T-helper 9 cell (primary cell): ENCODE measurements at places on chromosomes 5 and 9.
A peak's percentile ranks its signal among the peaks of the same experiment; 100 is the strongest.

DNA sequence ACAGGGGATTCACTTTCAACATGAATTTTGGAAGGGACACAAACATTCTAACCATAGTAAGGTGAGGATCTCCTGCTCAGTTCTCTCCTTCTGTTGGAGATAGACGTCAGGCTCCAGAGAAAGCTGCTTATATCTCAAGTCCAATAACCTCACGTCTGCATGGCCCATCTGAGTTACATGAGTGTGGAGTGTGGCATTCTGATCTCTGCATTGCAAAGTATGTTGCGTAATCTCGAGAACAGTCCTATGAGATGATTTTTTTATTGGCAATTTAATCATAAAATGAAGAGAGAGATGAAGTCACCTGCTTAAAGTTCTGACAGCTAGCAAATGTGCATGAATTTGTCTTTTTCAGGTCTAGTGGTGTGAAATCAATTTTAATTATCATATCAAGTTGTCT is 118.8 kb downstream of the SLC12A2 start:
- DNase-seq: no peak

GRCh38 chr9:18327121-18327520 is 146.8 kb upstream of the ADAMTSL1 start:
- DNase-seq: no peak

DNA sequence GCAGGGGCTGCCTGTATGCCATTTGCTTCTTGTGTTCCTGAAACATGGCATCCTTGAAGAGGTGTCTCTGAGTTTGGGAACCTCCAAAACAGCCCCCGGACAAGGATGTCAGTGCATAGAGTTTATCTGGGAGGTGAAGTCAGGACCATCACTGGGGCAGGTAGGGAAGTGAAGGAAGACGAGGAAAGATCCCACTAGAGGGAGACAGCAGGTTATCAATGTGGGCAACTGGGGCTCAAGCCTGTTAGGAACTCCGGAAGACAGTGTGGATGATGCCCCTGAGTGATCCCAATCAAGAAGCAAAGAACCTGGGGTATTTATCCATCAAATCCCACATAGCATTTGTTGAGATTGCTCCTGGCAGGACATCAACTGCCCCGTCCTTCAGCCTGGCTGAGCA is 233.1 kb downstream of the AGTPBP1 start:
- no peak for DNase-seq

DNA sequence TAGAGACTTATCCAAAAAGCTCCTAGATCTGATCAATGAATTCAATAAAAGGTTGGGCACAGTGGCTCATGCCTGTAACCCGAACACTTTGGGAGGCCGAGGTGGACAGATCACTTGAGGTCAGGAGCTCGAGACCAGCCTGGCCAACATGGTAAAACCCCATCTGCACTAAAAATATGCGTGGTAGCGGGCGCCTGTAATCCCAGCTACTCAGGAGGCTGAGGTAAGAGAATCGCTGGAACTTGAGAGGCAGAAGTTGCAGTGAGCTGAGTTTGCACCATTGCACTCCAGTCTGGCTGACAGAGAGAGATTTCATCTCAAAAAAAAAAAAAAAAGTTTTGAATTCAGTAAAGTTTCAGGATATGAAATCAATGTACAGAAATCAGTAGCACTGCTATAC is 20.0 kb downstream of the DCTN4 start:
- DNase-seq: no peak

DNA sequence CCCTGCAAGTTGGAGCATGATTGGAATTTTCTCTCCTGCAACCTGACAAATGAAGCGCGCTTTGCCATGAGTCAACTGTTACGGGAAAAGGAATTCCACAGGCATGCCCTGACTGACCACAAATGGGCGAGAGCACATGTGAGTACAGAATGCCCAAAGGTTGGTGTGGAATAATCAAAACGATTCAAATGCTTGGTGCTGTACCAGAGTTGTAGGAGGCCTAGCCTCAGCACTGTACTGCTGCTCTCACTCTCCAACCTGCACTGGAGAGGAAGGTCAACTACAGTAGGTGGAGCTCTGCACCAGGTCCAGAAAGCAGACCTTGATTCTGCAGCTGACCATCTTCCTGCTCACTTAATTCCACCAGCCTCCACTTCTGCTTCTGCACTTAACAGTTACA is 406.9 kb upstream of the ACTBL2 start:
- DNase-seq: no peak

GRCh38 chr9:113215132-113215531 is 5.9 kb downstream of the FKBP15 start:
- no peak for DNase-seq

GRCh38 chr5:58544195-58544594 is 38.7 kb upstream of the RAB3C start:
- no peak for DNase-seq

GRCh38 chr5:62208218-62208852 is 97.7 kb upstream of the KIF2A start:
- DNase-seq: no peak

- DNase-seq: no peak
Measured at GRCh38 chr5:171957591-171958251, 48.7 kb downstream of the FBXW11 start.

DNA sequence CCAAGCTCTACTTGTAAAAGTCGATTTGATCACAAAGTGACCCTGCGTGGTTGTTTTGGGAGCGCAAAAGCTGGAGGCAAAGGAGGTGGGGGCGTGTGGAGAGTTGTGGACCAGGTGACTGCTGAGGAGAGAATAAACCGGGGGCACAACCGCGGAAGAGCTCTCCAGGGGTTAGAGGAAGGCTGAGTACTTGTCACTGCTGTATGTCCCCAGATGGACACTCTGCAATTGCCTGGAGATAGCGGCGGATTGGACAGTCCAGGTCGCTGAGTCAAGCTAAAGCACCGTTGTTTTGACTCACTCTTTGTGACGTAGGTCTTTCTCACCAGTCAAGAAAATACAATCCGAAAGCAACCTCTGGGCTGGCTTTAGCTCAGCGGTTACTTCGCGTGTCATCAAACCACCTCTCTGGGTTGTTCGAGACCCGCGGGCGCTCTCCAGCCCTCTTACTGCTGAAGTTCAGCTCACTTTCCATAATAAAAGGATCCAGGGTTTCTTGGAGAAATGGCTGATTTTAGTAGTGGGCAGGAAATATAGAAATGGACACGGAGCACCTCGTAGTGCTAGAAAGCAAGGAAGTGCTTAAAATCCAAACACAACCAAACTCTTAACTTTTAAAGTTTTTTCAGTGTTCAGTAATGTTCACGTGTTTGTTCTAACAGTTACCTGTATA is 25.7 kb downstream of the ZMAT2 start:
- peak; percentile 45 for DNase-seq

- DNase-seq: no peak
Measured at GRCh38 chr5:180069589-180070247, 1.8 kb downstream of the RNF130 start.

DNA sequence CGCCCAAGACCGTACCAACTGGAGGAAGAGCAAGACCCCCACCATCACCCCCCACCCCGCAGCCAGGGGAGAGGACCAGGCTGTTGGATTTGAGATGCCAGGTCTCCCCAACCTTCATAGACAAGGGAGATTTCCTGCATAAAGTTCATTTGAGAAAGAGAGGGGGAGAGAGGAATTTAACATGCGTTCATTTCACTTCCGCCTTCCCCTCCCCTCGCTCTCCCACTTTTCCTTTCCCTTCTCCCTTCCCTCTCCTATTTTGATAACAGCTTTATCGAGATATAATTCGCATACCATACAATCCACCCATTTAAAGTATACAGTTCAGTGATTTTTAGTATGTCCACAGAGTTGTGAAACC is 4.2 kb upstream of the NKX2-5 start:
- no peak for DNase-seq

DNA sequence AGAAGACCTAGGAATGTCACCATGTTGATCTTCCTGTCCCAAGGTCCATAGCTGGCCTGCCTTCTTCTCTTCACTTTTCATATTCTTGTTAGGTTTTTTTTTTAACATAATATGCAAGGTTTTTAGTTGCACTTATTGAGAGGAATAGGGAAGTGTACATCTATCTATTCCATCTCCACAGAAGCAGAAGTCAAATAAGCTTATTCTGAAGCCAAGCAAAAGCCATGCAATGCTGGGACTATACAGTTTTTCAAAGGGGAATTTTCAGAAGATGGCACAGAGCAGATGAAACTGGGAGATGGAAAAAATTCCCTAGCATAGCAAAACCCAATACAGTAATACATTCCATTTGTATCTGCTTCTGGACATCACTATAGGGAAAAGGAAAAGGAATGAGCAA is 447.6 kb downstream of the GADD45G start:
- DNase-seq: no peak

DNA sequence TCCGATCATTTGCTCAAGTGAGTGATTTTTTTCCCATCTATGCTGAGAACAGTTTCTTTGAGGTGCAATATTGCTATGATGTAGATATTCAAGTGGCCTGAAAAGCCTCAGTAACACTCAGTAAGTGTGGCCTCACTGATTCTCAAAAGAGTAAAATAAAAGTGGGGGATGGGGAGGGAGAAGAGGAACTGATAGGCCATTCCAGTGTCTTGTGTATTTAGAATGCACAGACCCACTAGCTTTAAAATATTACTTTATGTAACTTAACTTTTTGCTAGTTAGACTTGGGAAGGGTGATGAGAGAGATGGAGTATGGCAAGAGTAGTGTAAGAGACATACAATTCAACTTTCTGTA is 79.5 kb upstream of the ZNF608 start:
- no peak for DNase-seq

- DNase-seq: no peak
Measured at GRCh38 chr5:79093762-79094161, 17.8 kb upstream of the BHMT start.

DNA sequence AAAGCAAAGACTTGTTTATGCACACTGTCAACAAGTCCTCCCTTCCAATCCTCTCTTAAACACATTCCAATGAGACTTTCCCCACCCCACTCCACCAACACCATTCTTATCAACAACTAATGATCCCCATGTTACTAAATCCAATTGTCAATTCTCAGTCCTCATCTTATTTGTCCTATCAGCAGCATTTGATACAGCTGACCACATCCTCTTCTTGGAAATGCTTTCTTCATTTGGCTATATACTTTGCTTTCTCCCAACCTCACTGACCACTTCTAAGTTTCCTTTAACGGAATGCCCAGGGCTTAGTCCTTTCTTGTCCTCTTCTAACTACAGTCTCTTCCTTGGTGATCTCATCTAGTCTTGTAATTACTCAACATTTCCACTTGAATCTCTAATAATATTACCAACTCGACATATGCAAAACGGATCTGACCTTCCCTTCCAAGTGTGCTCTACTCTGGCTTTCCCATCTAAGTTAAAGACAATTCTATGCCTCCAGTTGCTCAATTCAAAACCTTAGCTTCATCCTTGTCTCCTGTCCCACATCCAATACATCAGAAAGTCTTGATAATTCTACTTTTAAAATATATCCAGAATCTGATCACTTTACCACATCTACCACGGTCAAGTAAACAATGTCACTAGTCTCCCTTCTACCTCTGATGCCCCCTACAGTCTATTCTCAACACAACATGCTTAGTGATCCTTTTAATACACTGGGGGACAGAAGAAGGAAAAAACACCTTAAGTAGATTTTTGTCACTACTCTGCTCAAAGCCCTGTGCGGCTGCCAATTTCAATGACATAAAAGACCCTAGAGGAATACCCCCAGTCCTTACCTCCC is 25.5 kb downstream of the AGTPBP1 start:
- DNase-seq: no peak

GRCh38 chr5:167952278-167952995 is 339.0 kb upstream of the WWC1 start:
- no peak for DNase-seq

GRCh38 chr5:113240951-113241726 is 193.7 kb downstream of the TSSK1B start:
- DNase-seq: no peak

DNA sequence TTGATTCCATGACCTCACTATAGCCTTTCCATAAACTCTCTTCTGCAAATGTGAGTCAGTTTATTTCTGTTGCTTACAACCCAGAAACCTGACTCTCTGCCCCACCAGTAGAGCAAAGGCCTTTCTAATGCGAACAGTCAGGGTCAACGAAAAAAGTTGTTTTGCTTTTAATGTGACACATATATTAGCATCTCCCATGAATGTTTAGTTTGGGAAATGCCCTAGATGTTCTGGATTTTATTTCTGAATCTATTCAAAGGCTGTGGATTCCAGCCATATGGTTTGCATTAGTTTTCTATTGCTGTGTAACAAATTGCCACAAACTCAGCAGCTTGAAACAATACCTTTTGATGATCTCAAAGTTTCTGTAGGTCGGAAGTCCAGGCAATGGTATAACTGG is 193.5 kb downstream of the GNA14 start:
- no peak for DNase-seq

DNA sequence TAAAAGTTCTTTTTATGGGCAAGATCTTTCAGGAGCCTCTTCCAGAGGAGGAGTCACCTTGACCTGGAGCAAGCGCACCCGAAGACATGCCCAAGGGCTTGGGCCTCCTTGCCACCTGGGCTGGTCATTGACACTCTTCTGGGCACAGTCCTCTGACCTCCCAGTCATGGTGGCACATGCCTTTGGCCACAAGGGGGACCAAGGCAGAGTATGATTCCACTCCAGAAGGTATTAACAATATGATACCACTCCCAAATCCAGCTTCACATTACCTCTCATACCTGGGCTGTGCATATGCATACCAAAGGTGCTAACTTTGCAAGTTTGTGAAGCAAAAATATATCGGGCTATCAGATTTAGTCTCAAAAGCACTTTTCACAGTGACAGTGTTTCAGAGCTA is 84.6 kb downstream of the MAST4 start:
- DNase-seq: no peak

- DNase-seq: no peak
Measured at GRCh38 chr5:105587963-105588662, 2025.5 kb upstream of the NUDT12 start.

GRCh38 chr9:86282979-86283535 is 719 bp upstream of the ISCA1 start:
- no peak for DNase-seq

DNA sequence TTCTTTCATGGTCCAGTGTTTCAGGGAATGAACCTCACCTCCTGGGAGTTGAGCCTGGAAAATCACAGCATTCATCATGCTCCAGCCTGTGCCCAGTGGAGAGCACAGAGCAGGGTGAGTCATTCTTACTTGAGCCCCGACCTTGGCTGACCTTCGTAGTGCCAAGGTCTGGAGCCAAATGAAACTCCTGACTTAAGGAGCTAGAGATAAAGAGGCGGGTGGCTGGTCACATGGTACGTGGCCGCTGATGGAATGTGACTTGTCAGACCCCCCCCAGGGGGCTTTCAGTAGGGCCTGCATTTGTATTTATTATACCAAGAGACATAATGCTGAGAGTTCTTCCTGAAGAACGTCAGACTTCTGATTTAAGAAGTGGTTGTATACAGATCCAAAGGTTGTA is 15.0 kb upstream of the PIP5K1B start:
- DNase-seq: no peak
